Mammary epithelial cell (primary cell): ENCODE measurements at places on chromosomes 16 and 17. TPM values are rescaled to one million over a fixed set of nuclear protein-coding genes. Genes with fewer than 3 reads are reported as not detected.

BAIAP3 gene
- 1.3 TPM for total RNA-seq

RMI2 gene
- 8.2 and 14.7 TPM in 2 replicates for total RNA-seq

SYT17 gene
- total RNA-seq, result 0.24 TPM in 1 of 2 replicates, not detected in the other

PRAC1 gene
- not detected in 2 replicates for total RNA-seq

PLA2G10 gene
- 1.0 TPM for total RNA-seq

SCNN1B gene
- 3.0 TPM for total RNA-seq

TIGD7 gene
- 2.3 TPM for total RNA-seq

TRAF4 gene
- 113 and 147 TPM in 2 replicates for total RNA-seq

SSH2 gene
- 14.7 TPM for total RNA-seq

KREMEN2 gene
- 0.33 TPM for total RNA-seq

CACNG1 gene
- not detected for total RNA-seq

AGRP gene
- total RNA-seq, result not detected

CSH2 gene
- total RNA-seq, result not detected

PDE6G gene
- 0.17 TPM for total RNA-seq

KRTAP9-8 gene
- not detected in 2 replicates for total RNA-seq

P4HB gene
- 995 TPM for total RNA-seq

SULT1A1 gene
- total RNA-seq, result 5.7 TPM

PERCC1 gene
- not detected in 2 replicates for total RNA-seq

ORC6 gene
- 14.8 and 28.2 TPM in 2 replicates for total RNA-seq

HBA1 gene
- total RNA-seq, result 1.9 TPM in 1 of 2 replicates, not detected in the other

C16orf96 gene
- total RNA-seq, result 0.17 TPM
